Stimulated activated CD8-positive, alpha-beta memory T cell treated with anti-CD3 and anti-CD28 coated beads, Interleukin-7, amount 100 ng/mL, for 1 hour (primary cell): ENCODE measurements at places on chromosomes 12 and 14.

DNA sequence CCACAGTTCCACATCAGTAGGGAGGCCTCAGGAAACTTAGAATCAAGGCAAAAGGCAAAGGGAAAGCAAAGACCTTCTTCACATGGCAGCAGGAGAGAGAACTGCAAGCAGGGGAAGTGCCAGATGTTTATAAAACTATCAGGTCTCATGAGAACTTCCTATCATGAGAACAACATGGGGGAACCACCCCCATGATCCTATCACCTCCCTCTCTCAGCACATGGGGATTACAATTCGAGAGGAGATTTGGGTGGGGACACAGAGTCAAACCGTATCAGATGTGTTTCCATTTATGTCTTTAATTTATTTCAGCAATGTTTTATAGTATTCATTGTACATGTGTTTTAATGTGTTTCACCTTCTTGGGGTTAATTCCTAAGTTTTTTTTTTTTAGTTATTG, 25.8 kb downstream of the METAP2 start:
- no peak for DNase-seq

GRCh38 chr12:6818222-6818621, 3.4 kb upstream of the GPR162 start:
- no peak for DNase-seq

DNA sequence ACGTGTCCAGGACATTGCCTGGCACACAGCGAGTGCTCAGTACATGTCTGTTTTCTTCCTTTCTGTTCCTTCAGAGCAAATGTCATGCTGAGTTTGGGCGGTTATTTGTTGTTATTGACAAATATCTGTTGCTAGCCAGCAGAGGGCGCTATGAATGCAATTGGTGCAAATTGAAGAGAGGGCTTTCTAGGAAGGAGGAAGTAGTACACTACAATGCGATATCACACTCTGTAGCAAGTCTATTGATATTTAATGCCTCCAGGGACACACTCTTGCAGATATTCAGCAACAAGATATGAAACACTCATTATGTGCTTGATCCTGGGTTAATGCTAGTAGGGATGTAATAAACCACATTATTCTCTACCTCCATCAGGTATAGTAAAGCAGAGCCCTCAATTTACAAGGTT, 267.3 kb upstream of the SRRM4 start:
- no peak for DNase-seq

DNA sequence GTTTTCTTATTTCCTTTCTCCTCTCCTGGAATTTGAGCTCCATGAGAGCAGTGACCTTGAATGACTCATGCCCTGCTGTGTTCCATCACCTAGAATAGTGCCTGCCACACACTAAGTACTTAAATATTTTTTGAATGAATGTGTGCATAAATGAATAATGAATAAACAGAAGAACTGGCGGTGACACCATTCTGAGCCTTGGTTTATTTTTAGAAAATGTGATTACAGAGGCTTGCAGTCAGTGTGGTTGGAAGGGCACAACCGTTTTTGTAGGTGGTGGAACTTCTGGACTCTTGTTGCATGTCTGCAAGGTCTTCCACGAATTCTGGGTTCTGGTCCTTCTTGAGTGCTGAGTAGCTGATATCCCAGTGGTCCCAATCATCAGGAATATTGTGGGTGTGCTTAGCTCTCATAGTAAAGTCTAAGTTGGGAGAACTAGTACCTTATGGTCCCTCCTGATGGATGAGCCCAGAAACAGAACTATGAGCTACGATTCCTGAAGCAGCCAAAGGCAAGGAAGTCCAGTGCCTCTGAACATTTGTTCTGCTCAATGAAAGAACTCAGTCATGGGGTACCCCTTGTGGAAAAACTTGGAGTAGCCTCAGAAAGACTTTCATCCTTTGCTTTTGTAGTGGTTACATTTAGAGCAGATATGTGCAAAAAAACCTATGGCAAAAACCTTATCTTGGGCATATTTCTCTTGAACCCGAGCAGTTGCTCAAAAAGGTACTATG, 28.8 kb upstream of the BHLHE41 start:
- no peak for DNase-seq

DNA sequence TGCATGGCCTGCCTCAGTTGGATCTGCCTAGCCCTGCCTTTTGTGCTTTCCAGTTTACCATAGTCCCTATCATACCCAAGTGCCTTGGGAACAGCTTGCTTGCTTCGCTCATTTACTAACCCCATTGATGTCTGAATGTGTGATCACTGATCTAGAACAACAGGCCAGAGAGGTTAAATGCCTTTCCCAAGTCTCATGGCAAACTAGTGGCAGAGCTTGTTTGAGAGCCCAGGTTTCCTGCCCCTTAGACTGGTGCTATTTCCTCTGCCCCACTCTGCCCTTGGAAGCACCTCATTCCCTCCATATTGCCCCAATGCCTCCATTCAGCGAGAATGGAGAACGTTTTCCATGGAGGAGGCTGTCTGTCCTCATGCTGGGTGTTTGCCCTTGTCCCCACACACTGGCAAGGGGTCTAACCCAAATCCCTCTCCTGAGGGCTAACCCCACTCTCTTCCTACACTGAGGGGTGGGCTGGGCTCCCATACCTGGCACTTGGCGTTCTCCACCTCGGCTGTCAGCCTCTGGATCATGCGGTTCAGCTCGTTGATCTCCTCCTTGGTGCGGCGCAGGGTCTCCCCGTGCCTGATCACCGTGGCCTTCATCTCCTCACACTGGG, 19.8 kb downstream of the KRT7 start:
- no peak for DNase-seq

GRCh38 chr12:93107514-93108312, 178.6 kb upstream of the EEA1 start:
- DNase-seq: no peak

- DNase-seq: no peak
Observed at GRCh38 chr12:15868186-15868585, 14.0 kb upstream of the STRAP start.

DNA sequence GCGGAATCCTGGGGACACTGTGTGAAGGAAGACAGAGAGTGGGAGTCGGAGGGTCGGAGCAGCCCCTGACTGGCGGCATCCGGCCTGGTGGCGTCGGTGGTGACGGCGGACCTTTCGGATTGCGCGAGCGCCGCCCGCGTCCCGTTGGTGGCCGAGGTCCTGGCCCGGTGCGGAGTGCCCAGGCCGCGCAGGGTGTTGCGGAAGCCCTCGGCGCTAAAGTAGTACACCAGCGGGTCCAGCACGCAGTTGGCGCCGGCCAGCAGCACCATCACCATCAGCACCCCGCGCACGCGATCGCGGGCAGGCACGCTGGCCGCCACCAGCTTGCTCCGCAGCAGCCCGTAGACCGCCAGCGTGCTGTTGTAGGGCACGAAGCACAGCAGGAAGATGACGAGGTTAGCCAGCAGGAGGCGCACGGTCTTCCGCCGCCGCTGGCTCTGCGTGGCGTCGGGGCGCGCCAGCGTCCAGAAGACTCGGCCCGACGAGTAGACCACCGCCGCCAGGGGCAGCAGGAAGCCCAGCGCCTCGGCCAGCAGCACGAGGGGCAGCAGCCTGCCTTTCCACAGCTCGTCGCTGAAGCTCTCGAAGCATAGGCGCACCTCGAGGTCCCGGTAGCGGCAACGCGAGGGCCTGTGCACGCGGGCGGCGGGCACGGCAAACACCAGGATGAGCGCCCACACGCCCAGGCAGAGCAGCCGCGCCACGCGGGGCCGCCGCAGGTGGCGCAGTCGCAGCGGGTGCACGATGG, 13.1 kb upstream of the CHD4 start:
- DNase-seq: no peak

DNA sequence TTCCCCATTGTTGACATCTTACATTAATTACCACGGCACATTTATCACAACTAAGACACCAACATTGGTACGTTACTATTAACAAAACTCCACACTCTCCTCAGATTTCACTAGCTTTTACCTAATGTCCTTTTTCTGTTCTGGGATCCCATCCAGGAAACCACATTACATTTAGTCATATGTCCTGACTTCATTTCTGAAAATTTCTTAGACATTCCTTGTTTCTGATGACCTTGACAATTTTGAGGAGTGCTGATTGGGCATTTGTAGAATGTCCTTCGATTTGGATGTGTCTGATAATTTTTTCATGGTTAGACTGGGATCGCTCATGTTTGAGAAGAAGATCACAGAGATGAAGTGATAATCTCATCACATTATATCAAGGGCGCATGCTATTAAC, 34.6 kb upstream of the ACSM4 start:
- no peak for DNase-seq

GRCh38 chr12:14193639-14194038, 171.8 kb upstream of the ATF7IP start:
- DNase-seq: no peak

DNA sequence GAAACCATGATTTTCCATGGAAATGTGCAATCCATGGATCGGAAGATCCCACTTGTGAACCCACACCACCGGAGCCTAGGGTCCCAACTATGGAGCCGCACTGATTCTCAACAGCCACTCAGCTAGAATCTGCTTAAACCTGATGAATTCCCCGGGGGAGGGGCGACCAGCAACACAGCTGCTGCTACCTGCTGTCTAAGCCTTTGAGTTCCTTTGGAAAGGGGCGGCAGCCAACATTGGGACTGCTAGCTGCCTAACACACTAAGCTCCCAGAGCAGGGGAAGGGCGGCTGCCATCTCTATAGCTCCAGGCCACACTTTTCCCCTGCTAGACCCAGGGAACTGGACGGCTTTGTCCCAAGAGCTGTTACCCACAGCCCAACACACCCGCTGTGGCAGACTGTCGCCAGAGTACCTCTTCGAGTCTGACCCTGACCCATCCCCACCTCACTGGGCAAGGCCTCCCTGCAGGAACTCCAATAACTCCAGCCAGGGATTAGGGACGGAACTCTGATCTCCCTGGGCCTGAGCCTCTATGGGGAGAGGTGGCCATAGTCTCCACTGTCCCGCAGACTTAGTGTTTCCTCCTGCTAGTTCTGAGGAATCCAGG, 205.8 kb upstream of the SLC16A7 start:
- no peak for DNase-seq

DNA sequence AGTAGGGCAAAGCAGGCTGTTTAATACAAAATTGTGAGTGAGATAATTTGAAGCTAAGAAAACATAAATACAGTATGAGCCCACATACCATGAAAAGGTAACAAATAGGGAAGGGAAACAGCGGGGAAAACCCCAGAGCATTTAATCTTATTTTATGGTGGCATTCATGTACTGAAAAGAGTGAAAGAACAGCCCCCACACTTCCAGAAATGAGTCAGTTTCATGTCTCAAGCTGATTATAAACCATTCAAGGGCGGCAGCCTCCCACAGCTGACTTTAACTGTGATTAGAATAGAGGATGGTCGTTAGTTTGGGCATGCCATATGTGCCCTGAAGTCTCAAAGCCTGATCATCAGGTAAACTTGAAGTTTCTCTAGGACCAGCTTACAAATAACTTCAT, 64.5 kb downstream of the FOXG1 start:
- no peak for DNase-seq

DNA sequence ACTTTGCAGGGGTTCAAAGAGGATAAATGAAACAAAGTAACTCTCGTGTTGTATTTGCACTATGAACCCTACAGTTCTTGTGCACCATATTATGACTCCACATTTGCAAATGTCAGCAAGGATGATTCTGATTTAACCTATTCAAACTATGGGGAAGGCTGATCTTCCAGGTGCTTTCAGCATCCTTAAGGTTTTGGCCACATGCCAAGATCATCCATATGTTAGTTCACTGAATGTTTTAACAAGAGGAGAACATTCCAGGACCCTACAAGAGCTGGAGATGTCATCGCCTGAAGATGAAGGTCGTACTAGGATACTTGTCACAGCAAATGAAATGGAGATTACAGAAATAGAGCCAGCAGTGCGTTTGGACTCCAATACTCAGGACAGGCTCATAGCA, 114.2 kb downstream of the DHRS2 start:
- DNase-seq: no peak

GRCh38 chr12:78530100-78530765, 334.3 kb upstream of the SYT1 start:
- DNase-seq: no peak

DNA sequence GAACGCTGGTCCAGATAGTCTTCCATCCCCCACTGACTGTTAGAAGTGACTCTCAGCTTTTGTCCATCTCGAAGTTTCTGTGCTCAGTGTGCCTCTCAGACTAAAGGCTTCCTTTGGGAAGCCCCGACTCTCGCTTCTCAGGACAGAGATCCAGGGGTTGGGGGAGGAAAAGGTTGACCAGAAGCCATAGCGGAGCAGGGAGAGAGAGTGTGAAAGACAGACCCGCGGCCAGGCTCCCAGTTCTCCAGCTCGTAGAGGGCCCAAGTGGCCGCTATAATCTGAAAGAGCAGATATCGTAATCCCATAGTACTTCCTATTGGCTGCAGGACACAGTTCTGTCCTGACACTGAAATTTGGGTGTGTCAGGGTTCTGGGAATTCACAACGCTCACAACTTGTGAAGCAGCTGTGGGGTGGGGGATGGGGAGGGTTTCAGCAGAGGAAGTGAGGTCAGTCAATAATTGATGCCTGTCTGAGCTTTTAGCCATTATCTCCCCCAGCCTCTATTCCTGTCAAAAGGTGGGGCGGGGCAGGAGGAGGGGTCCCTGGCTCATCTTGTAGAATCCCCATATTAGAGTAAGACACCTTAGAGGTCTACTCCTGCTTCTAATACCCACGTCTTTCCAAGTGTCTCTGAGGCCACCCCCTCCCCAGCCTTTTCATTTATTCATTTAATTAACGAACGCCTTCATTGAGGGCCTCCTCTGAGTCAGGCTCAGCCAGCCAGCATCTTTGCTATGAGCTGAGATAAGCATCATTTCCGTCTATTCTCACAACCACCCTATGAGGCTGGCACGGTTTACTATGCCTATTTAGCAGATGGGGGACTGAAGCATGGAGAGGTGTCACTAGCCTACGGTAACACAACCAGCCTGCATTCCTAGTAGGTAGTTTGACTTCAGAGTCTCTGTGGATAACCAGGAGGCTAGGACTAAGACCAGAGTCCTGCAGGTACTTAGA, 1.6 kb upstream of the ACVRL1 start:
- no peak for DNase-seq

GRCh38 chr12:52675301-52675701, 4.9 kb downstream of the KRT1 start:
- no peak for DNase-seq

DNA sequence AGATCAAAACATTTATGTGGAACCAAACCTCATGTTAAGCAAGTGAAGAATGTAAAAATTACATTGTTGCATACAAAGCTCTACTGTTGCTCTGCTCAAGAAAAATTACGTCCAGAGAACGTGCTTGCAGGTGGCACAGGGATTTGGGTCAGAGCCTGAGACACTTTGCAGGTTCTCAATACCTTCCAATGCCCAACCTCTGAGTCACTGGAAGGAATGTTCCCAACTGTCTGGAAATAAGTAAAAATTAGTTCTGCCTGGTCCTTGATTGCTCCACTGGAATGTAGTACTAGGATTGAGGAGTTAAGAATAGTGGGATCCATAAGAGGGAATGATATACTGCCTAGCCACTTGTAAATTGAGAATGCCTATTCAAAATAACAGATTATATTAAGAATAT, 2.8 kb upstream of the IFNG start:
- no peak for DNase-seq
